ENCODE measurements at places on chromosomes 4 and X.

DNA sequence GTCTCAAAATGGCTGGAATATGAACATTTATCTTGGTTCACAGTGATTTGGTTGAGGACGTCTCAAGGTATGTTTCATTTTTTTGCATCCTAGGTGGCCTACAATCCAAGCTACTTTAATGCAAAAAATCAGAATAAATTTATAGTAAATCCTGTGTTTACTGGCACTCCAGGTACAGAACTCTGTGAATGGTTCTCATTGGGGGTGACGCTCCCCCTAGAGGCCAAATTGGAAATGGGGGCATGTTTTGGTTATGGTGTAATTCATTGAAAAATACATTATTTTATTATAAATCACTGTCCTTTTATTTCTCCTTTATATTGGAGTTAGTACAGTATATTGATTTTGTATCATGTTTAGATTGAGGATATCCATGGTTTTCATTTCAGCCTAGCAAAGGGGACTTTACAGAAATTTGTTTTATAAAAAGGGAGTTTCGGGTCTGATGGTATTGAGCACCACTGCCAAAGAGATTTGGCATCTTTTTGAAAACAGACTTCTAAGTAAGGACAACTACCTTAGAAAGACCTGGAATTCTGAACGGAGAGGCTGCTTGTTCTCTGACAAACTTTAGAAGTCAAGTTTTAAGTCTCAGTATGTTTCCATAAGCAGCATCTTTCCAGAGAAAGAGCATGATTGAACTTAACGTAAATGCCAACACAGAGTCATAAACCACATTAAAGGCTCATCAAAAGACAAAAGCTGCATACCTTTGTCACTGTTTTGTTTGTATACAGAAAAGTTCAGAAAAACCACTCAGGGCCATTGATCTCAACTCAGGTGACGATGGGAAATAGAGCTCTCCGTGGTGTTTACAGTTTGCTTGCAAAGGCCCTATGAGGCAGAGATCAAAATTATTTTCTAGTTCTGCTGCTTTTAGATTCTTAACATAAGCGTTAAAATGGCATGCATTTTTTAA, 19.4 kb downstream of the MTM1 start:
- DNase-seq: no peak

- no peak for DNase-seq
Measured at GRCh38 chr4:151675411-151675971, 85.3 kb downstream of the GATB start.

DNA sequence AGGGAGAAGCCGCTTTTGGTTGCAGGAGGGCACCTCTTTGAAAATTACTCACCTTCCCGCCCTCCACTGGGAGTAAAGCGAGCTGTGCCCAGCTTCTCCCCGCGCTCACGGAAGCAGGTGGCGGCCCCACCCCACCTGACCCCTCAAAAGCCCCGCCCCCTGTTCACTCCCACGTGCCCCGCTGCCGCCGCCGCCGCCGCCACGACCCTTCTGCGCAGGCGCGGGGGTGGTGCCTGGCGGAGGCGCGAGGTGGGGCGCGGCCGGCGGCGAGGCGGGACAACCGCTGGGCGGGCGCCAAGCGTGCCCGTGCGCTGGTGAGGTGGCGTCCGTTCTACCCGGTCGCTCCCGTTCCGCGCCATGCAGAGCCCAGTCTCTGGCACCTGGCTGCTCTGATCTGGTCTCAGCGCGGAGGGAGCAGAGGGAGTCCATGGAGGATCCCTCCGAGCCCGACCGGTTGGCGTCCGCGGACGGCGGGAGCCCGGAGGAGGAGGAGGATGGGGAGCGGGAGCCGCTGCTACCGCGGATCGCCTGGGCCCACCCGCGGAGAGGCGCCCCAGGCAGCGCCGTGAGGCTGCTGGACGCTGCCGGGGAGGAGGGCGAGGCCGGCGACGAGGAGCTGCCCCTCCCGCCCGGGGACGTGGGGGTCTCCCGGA, at the start of gene PI4K2B:
TSS of gene PI4K2B (plus strand) at position 297 of the 653 bp plus-strand sequence. CDS start at position 428, 131 bp downstream.
- DNase-seq: peak; percentile 88

DNA sequence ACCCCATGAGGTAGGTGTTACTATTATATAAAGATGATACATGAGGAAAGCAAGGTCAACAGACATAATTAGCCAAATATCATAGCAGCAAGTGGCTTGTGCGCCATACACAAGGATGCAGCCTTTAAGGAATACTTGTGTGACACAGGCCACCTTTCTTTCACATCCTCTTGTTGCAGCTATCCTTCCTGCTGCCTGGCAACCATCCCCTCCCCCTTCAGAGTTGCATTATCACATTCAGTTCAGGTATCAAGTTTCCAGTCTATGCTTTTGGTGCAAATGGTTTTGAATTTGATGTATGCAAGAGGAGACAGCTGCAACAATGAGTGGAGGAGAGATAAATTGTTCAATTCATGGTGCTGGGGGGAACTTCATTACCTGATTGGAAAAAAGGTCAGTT, 6.4 kb downstream of the ZCCHC18 start:
- no peak for DNase-seq

- no peak for DNase-seq
Measured at GRCh38 chr4:72055566-72055965, 23.8 kb downstream of the NPFFR2 start.

DNA sequence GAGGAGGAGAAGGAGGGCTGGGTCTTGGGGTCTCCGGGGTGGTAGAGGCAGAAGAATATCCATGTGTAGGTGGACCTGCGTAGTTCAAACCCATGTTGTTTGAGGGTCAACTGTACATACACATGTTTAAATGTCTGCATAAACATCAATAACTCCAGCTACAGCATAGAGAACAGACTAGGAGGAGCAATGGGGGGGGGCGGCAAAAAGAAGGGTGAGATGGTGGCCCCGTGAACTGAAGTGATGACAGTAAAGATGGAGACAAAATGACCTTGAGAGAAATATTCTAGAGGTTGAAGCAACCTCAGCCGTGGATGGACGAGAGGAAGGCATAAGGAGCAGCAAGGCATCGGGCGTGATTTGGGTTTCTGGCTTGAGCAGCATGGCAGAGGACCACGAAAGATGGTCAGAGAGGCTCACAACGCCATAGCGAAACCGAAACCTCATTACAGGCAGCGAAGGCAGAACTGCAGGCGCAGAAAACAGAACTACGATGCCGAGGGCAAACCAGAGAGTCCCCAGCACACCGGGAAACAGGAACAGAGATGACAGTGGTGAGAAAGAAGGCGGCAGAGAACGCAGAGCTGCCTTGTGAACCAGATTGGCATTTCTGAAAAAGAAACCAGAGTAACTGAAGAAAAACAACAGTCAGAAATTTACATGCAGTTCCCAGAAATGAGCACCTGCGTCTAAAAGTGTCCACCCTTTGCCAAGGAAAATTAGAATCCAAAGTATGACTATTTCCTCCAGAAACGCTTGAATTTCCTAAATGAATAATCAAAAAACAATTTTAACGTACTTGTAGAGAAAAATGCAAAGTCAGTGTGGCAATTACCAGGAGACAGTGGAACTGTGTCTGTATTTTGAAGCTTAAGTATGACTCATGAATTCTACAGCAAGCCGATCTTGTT, 50.3 kb upstream of the ENPP6 start:
- DNase-seq: no peak
